Activated naive CD8-positive, alpha-beta T cell treated with anti-CD3 and anti-CD28 coated beads, Interleukin-2, amount 50 U/mL, for 24 hours (primary cell): ENCODE measurements at places on chromosomes 4 and X.

DNA sequence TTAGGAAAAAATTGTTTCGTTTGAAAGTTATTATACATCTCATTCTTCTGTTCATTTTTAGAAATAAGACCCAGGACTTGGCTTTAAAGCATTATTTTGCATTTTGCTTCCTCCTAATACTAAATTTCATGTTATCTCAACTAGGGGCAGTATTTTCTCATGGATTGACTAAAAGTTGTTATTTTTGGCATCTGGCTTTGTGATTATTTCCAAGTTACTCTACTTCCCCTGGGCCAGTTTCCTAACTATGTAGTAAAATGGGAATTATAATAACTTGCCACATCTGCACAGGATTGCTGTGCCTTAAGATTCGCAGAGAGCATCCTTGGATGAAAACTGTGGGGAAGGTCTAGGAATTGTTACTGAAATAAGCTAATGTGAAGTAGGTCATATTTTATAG is 3.0 kb downstream of the RBPJ start:
- DNase-seq, result no peak

DNA sequence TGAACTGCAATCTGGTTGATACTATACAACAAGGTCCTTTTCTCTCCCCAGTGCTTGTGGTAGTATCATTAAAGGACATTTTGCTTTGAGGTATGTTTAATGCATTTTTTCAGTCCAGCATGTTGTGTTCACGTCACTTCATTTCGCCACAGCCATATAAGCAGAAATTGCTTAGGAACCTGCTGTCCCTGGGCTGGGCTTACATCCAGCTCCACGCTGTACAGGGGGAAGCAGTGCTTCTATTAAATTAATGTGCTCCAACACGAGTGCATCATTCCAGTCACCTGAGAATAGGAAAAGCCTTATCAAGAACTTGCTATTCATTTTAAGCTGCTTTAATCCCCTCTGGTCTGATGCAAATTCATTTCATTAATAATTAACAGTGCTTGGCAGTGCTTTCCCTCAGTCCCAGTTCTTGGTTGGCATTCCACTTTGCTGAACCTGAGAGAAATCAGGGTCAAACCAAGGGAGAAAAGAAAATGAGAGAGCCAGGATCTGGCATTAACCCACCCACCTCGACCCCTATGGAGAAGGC is 47.4 kb upstream of the PTCHD1 start:
- DNase-seq, result no peak

DNA sequence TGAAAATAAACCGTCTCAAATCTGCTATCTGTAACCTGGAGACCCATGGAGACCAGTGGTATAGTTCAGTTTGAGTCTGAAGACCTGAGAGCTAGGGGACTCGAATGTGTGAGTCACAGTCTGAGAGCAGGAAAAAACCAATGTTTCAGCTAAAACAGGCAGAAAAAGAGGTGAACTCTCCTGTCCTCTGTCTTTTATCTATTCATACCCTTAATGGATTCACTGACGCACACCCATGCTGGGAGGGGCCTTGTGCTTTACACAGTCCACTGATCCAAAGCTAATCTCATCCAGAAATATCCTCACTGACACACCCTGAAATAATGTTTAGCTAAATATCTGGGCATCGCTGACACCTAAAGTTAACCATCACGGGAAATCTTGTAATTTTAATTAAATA is 297.9 kb downstream of the GPM6A start:
- no peak for DNase-seq

GRCh38 chr4:15958562-15958961 is 4.4 kb downstream of the FGFBP2 start:
- peak; percentile 32 for DNase-seq

DNA sequence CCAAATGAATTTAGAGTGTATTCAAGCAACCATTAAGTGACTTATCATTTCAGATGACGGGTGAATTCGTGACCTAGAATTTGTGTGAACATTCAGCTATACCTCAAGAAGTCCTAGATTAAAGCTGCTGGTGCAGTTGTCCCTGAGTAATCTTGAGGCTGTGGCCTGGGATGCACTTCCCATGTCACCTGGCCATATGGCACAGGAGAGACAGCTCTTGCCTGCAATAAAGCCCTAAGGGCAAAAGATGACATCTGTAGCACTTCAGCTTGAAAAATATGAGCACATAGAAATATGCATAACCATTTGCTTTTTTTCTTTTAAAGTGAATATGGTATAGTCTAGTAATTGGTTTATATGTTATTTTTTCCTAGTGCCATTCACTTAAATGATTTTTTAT is 125.8 kb downstream of the FHDC1 start:
- DNase-seq, result no peak

GRCh38 chrX:119539872-119540271 is 25.3 kb downstream of the STEEP1 start:
- peak; percentile 2 for DNase-seq

GRCh38 chrX:9071031-9071650 is 37.2 kb upstream of the FAM9B start:
- DNase-seq, result no peak

GRCh38 chrX:85379174-85379907 is at the start of gene POF1B:
Gene POF1B, minus strand, starts transcription at chrX:85379665. Its CDS starts 211 bp downstream, at chrX:85379454.
- DNase-seq, result no peak

DNA sequence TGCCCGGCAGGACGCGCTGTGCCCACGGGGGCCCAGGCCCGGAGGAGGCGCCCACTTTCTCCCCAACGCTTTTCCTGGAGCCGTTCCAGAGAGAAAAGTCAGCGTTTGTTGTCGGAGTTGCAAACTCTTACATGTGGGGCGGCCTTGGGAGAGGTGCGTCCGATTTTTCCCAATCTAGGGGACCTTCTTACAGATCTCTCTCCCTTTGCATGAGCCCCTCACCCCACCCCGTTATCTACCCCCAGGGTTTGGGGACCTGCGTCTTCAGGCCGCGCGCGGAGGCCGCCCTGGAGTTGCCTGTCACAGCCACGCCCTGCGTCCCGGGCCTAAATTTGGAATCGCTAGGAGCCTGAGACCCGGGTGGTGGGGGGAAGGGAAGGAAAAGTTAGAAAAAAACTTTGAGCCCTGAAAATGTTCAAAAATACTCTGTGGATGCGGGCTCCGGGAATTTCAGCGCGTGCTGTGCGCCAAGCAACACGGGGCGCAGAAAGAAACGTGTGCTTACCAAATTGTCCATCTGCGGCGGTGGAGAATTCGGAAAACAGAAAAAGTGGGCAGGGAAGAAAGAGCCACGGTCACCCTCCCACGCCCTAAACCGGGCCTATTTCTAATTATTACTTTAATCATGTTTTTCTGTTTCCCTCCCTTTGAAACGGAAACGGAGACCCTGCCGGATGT is 587 bp downstream of the CD99 start:
- peak; percentile 40 for DNase-seq

GRCh38 chr4:81389720-81390119 is 82.0 kb downstream of the RASGEF1B start:
- DNase-seq, result no peak

- DNase-seq, result peak; percentile 27
These were observed 6.8 kb upstream of the VSIG4 start for GRCh38 chrX:66046612-66047235.

- no peak for DNase-seq
These were observed 335.3 kb downstream of the PABPC4L start for GRCh38 chr4:133866328-133866699.

DNA sequence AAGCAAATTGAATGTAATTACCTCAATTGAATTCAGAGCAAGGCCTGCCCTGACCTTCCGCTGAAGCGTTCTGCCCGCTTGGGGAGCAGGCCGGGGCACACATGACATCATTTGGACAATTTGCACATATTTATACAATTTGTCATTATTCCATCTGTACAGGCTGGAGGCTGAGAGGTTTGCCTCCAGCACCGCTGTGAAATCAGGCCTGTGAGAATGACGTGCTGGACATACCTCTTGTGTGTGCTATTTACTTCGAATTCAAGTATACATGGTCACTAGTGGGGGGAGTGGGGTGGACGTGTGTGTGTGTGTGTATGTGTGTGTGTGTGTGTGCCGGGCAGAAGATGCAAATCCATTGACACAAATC is 285.6 kb downstream of the SHOX start:
- DNase-seq, result no peak

DNA sequence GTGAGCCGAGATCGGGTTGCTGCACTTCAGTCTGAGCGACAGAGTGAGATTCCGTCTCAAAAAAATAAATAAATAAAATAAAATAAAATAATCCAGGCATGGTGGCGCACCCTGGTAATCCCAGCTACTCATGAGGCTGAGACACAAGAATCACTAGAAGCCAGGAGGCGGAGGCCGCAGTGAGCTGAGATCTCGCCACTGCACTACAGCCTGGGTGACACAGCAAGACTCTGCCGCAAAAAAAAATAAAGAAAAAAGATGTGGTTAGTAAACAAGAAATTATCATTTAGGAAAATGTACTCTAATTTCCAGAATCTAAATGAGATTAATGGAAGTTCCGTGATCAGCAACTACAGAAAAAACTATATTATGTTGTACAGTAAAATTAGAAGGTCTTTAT is 14.5 kb upstream of the LRBA start:
- DNase-seq, result peak; percentile 25

- DNase-seq, result no peak
These were observed 24.3 kb downstream of the NFKB1 start for GRCh38 chr4:102525504-102525903.

DNA sequence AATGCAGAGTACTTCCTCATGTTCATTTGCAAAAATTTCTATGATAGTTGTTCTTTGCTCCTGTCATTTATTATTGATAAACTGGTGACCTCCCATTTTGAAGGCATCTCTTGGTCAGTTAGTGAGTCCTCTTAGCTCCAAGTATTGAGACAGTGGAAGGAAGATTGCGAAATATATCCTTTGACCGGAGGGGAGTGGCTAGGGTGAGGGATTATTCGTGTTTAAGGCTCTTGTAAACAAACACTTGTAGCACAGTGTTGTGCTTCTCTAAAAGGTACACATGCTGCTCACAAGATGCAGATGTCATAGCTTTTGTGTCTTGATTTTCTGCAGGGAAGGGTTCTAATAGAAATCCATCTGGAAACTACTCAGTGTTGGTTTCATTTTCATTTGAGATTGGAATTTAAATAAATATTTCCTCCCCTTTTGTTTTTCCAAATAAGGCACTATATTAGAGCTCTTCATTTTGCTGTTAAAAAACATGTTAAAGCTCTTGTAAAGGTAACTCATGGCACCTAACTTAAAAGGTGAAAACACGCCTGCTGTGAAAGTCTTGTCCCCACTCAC is 21.8 kb downstream of the TXLNG start:
- DNase-seq, result no peak

GRCh38 chrX:138150709-138151108 is 560.8 kb downstream of the FGF13 start:
- no peak for DNase-seq

DNA sequence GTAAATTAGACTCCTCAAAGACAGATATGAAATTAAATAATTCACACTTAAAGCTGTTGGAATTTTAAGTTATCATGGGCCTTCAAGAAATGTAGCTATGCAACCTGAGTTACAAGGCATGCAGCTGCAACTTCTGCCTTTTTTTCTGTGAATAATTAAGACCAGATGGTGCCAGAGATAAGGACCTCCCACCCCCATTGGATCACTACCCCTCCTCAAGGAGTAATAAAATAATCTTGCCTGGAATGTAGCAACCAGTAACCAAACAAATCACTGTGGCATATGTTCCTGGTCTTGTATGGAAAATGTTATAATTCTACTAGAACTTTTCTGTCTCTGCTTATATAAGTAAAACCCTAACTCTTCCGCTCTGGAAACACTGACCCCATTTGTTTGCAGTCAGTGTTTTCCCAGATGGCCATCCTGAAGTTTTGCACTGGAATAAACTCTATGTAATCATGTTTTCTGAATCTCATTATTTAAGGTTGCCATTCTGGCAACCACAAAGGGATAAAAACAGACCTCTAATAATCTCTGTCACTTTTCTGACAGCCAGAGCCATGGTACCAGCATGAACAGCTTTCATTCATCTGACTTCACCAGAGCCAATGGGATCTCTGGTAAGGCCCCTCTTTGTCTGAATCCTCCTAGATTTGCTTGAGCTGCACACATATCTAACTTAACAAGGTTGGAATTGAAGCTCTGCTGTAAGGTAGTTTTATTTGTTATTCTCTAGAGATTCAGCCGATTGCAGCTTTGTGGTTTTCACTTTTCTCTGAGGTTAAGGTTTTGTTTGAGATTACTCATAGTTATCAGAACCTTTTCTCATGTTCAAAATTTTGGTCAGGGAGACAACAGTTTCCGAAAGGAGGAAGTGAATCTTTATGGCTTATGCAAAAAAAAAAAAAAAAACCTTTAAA is 274.6 kb downstream of the NAF1 start:
- no peak for DNase-seq

DNA sequence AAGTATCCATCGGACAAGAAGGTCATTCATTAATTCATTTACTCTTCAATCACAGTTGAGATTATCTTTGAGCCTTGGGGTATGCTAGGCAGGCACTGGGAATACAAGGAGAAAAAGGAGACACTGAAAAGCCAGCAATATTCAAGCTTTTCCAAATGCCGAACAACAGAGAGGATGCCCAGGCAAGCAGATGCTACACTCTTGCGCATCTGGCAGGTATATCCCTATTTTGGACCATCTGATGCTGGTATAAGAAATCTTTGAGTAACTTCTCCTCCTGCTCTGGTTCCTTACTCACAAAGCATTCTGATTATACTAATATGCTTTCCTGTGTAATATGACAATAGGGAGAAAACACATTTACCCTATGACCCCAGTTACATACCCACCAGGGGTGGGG is 354.9 kb downstream of the CBLL2 start:
- DNase-seq, result no peak

- DNase-seq, result no peak
These were observed 63.4 kb upstream of the ENPEP start for GRCh38 chr4:110412354-110413065.

- no peak for DNase-seq
These were observed 41.1 kb downstream of the LUZP4 start for GRCh38 chrX:115330498-115331168.

DNA sequence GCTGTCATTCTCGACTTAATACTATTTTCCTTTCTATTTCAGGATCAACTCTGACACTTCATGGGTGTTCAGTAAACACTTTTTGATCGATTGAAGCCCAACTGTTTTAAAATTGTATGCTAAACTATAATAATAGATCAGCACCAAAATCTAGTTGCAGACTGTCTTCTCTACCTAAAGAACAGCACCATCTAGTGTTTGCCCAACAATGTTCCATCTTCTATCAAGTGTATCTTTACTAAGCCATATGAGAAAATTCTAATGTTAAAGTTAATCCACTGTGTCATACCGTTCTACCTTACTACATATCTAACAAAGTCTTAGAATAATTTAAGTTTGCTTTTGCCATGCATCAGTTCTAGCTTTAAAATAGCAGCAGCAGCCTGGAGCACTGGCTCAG is 113.0 kb upstream of the PRDX4 start:
- DNase-seq, result no peak

DNA sequence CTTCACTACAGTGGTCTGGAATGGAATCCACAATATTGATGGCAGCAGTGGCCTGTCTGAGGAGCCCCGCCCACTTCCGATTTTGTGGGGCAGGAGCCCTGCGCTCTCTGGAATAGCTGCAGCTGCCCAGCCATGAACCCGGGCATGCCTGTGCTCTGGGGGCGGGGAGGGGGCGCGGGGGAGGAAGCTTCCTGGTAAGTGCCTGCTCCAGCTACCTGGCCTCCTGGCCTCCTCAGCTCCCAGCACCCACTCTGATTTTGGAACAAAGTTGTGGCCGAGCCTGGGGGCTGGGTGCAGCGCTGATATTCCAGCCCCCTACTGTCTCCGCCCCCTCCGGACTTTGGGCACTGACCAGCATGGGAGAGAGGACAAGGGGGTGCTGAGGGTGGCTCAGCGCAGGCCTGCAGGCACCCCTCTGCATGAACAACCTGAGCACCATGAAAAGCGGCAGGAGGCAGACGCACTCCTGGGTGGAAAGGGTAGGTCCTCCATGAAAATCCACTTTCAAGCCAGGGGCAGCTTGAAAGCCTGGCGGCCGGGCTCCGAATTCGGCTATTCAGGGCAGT is 972.7 kb upstream of the AGA start:
- DNase-seq, result no peak
